CD4-positive, alpha-beta T cell treated with Interleukin-15 for 4 hours (primary cell): ENCODE measurements at places on chromosomes 3 and 15.

DNA sequence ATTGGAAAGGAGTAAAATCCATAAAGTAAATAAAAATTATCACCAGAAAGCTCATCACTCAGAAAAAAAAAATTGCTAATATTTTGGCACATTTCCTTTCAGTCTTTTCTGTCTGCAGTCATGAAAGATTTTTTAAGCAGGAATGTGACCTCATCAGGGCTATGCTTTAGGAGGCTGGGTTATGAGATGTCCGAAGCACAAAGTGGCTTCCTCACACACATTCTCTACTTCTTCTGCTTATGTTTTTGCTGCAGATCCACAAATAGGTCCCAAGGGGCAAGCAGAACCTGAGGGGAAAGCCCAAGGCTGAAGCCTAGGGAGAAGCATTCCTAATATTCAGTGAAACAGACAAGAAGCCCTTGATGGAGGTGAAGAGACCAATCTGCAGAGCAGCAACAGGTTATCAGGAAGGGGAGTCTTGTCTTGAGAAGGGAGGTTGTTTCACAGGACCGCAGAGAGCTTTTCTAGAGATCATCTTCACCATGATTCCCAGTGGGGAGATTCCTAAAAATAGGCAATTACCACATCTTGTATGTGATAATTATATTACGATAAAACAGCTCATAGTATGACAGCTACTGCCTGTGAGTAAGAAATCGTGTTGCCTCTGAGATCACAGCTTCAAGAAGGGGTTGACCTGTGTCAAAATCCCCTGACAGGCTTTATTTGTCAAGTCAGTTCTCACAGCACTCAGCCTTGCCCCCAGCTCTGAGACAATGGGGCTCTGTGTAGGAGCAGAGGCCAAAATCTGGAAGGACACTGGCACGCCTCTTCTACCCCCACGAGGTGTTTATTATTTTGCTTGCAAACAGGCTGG, 60.5 kb downstream of the IGF2BP2 start:
- no peak for DNase-seq

DNA sequence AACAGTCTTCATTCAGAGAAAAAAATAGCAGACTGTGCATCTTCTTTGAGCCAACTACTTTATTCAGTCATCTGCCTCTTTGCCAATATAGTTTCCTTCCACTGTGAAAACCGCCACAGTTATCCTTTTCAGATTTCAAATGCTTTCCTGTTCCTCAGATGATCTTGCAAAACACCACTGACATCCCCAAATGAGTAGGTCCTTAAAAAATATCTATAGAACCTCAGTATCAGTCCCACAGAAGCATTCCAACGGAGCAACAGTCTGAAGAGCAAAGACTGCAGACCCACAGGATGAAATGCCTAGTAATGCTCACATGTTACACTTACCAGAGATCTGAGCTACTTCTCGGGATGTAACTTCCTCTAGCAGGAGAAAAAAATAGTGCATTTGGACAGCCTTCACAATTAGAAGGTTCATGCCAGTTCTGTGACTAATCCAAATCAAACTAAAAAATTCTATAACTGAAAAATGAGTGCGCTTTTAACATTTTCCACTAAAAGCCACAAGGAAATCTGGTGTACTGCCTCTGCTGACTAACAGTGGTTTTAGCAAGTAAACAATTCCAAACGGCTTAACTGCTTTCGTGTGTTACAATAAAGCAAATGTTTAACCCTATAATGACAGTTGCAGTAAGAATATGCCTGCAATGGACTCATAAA, at the start of gene ANKRD28:
ANKRD28 (minus strand) TSS at position 338 of the 662 bp plus-strand sequence. CDS start 1,458 bp downstream, outside the sequence.
- peak; percentile 80 for DNase-seq

GRCh38 chr15:84387086-84387485, 151.5 kb downstream of the GOLGA6L4 start:
- DNase-seq, result no peak

DNA sequence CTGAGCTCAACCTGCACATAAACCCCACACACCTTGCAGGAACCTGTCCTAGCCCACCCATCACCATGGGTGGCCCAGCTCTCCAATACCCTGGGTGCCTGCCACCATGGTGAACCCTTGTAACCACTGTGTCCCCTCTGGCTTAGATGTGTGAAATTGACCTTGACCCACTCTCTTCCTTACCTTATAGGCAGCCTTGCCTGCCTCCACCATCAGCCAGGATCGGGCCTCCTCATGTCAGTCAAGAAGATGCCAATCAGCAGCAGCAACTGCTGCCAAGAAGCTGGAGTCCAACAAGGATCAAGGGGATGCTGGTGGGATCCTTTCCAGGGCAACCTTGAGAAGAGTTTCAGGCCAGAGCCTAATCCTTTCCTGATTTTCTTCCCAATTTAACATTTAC, 8.8 kb upstream of the CYP11A1 start:
- no peak for DNase-seq

GRCh38 chr15:76204109-76204845, 107.0 kb downstream of the ETFA start:
- DNase-seq, result no peak

GRCh38 chr3:119891944-119892721, 110.2 kb downstream of the NR1I2 start:
- DNase-seq, result peak; percentile 72

GRCh38 chr3:11014253-11014652, 21.7 kb downstream of the SLC6A1 start:
- DNase-seq, result no peak

DNA sequence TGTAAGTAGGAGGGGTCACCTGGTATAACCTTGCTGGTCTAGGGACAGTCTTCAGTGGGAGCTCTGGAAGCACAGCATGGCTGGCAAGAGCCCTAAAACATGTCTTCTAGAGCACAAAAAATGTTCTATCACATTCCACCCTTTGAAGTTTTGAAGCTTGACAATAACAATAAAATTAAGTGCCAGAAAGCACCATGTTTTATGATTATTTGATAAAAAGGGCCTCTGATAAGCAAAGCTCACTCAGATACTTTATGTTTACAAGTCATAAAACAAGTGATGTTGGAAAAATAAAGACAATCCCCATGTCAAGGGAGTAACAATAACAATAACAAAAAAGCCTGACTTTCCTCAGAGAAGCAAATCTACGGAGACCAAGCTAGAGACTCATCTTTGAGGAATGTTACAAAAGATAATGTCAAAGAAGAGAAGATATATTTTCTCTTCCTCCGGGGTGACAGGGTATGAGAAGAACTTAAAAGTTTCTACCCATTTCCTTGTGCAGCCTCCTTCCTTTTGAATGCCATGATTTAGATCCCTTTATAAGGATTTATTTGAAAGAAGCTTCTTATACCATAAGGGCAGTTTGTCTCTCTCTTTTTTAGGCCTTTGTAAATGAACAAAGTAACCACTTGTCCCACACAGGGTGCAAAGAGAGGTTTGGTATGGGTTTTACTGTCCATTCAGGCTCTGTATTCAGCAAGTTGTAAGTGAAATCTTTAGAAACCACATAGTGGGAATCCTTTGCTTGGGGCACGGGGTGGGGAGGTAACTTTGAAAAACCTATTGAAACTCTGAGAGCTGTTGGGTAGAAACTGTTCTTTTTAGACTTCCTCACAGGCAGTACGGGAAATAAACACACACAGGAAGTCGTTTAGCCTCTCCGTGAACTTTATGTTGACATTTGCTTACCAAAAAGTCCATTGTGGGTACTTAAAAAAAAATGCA, 109.6 kb upstream of the RBMS3 start:
- DNase-seq, result no peak

- DNase-seq, result no peak
These were observed 178.2 kb downstream of the TNIK start for GRCh38 chr3:171282041-171282440.

GRCh38 chr15:40098489-40099261, 10.0 kb downstream of the BMF start:
- peak; percentile 68 for DNase-seq

- no peak for DNase-seq
These were observed 10.3 kb downstream of the SKIL start for GRCh38 chr3:170367797-170368196.

GRCh38 chr15:90230071-90230494, 3.7 kb downstream of the CIB1 start:
- no peak for DNase-seq

- no peak for DNase-seq
These were observed 34.3 kb downstream of the PLXNA1 start for GRCh38 chr3:127017229-127017628.

DNA sequence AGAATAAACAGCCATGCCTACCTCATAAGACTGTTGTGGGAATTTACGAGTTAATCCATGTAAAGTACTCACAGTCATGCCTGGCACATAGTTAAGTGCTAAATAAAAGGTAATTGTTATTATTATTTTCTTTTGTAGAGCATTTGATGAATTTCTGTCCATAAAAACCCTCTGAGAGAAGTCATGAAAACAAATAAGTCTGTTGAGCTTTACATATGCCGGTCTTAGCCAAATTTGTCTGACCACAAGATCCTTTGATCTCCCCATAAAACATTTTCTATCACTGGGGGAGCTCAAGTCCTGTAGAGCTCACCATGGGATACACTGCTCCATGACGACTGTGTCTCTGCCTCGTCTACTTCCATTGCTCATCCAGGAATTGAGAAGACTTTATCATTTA, 114.0 kb downstream of the MAGI1 start:
- DNase-seq, result no peak

DNA sequence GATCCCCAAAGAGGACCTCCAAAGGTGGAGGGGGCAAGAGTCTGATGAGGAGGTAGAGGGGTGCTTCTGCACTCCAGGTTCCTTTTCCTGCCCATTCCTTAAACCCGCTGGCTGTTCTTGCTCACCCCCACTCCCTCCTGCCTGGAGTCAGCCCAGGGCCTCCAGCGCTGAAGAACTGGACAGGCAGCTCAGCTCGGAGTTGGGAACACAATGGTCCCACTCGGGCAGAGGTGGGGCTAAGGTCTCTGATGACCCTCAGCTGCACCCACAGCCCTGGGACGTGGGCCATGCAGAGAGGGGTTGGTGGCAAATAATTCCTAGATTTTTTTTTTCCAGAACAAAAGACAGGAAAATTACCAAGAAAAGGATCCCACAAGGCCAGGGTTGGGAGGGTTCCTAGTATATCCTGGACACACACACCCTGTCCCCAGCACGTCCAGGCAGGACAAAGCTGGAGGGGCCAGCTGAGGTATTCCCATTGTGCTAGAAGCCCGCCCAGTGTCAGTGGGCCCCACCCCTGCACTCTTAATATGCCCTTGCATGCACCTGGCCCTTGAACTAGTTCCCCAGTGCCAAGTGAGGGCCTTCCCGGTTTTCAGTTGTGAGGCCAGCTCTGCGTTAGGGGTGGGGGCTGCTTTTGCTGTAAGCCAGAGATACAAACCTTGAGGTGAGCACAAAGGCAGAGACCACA, 22.1 kb upstream of the IP6K2 start:
- no peak for DNase-seq

- peak; percentile 35 for DNase-seq
These were observed 48.1 kb downstream of the RAP2B start for GRCh38 chr3:153210146-153210545.

- DNase-seq, result peak; percentile 50
These were observed 329.7 kb downstream of the RORA start for GRCh38 chr15:60899322-60899966.

DNA sequence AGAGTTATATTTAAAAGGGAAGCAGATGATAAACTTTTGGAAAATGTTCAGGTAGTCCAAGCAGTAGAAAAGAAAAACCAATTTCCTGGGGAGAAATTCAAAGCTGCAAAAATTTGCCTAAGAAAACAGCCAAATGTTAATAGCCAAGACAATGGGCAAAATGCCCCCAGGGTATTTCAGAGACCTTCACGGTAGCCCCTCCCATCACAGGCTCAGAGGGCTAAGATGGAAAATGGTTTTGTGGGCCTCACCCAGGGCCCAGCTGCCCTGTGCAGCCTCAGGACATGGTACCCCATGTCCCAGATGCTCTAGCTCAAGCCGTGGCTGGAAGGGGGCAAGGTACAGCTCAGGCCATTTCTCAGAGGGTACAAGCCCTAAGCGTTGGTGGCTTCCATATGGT, 391.0 kb downstream of the ZIC4 start:
- no peak for DNase-seq
